ENCODE measurements at places on chromosomes 5 and 9.

- DNase-seq = no peak
- H3K4me3 ChIP-seq = no peak overlapping the region
- no peaks in the 10 kb centered on the region for H3K4me1 ChIP-seq
- no peaks in the 10 kb centered on the region for H3K36me3 ChIP-seq
- H3K27ac ChIP-seq = no peak overlapping the region
Observed at GRCh38 chr9:79551586-79551985, 20.2 kb upstream of the TLE4 start.

- no peaks in the 10 kb centered on the region for H3K36me3 ChIP-seq
- no peak for DNase-seq
- H3K4me1 ChIP-seq = no peaks in the 10 kb centered on the region
- no peak overlapping the region for H3K27ac ChIP-seq
- H3K27me3 ChIP-seq = no peaks in the 10 kb centered on the region
Observed at GRCh38 chr5:9851458-9851857, 221.3 kb upstream of the TAS2R1 start.

- H3K27me3 ChIP-seq = no peaks in the 10 kb centered on the region
- no peaks in the 10 kb centered on the region for H3K4me1 ChIP-seq
- H3K27ac ChIP-seq = no peak overlapping the region
- no peak for DNase-seq
Observed at GRCh38 chr5:121156565-121156964, 692.5 kb downstream of the PRR16 start.

GRCh38 chr5:103228061-103228460, 30.5 kb upstream of the MACIR start:
- no peak for DNase-seq
- H3K36me3 ChIP-seq = no peaks in the 10 kb centered on the region

- no peak for DNase-seq
- no peak overlapping the region for H3K27ac ChIP-seq
- H3K27me3 ChIP-seq = no peaks in the 10 kb centered on the region
- H3K36me3 ChIP-seq = no peaks in the 10 kb centered on the region
- no peak overlapping the region for H3K4me3 ChIP-seq
Observed at GRCh38 chr9:105275938-105276337, 31.5 kb downstream of the SLC44A1 start.

DNA sequence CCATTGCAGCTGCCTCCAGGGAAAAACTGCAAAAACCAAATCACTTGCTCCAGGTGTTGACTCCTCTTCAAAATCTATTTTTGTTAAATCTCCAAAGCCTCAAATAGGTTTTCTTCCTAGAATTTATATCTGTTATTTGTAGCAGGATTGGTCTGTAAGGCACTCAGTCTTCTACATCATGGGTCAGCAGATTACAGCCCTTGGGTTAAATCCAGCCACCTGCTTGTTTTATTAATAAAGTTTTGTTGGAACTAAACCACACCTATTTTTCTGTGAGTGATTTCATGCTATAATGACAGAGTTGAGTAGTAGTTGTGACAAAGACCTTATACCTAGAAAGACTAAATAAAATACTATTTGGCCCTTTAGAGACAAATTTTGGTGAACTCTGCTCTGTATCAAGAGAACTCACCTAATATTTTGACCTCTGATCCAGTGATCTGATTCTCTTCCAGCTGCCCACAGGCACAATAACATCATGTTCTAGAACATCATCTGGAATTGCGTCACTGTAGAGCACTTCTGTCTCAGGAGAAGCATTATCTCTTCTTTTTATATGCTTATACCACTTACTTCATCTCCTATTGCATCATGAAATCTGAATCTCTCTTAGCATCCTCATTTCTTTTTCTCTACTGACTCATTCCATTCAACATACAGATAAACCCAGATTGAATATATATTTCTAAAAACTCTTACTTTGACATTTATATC, 130.1 kb downstream of the RPS23 start:
- no peak overlapping the region for H3K4me3 ChIP-seq
- H3K27me3 ChIP-seq = no peaks in the 10 kb centered on the region
- peaks cover 7% of the 10 kb centered on the region for H3K4me1 ChIP-seq
- DNase-seq = no peak
- no peak overlapping the region for H3K27ac ChIP-seq

DNA sequence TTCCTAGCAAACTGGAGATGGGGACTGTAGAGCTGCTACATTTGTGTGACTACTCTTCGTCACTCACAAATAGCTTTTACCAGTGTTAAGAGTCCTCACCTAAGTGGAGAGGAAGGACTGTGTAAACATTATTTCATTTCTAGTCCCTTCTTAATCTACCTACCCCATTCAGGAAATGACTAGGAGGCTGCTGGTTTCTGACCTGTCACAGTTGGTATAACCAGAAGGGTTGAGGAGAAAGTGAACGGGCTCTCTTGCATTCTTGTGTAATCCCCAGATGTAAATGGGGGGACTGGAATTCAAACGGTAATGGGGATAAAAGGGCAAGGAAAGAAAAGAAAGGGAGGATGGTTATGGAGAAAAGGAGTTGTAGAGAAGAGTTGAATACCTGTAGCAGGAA, 35.4 kb upstream of the BNIP1 start:
- no peak overlapping the region for H3K27ac ChIP-seq
- H3K4me1 ChIP-seq = no peaks in the 10 kb centered on the region
- H3K27me3 ChIP-seq = no peaks in the 10 kb centered on the region
- no peak for DNase-seq

DNA sequence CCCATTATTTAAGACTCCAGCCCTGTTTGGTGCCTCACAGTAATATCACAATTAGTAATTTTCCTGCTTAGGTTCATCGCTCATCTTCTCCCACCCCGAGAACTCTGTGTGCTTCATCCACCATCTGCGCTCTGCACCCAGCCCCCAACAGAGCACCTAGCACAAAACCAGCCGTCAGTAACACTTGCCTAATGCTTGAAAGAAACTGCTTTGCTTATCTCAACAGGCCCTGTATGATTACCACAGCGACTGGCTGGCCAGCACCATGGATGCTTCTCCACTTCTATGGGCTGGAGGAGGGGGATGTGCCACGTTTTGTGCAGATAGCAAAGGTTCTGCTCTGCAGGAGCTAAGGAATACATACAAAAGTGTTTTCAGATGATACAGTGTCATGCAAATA, 166.8 kb downstream of the SPOCK1 start:
- no peaks in the 10 kb centered on the region for H3K4me1 ChIP-seq
- no peaks in the 10 kb centered on the region for H3K36me3 ChIP-seq
- no peak overlapping the region for H3K4me3 ChIP-seq
- no peaks in the 10 kb centered on the region for H3K27me3 ChIP-seq

GRCh38 chr5:142233083-142234032, 91.5 kb downstream of the SPRY4 start:
- H3K27ac ChIP-seq = no peak overlapping the region
- H3K27me3 ChIP-seq = no peaks in the 10 kb centered on the region
- H3K4me1 ChIP-seq = no peaks in the 10 kb centered on the region
- no peak for DNase-seq
- no peak overlapping the region for H3K4me3 ChIP-seq
- H3K36me3 ChIP-seq = no peaks in the 10 kb centered on the region

DNA sequence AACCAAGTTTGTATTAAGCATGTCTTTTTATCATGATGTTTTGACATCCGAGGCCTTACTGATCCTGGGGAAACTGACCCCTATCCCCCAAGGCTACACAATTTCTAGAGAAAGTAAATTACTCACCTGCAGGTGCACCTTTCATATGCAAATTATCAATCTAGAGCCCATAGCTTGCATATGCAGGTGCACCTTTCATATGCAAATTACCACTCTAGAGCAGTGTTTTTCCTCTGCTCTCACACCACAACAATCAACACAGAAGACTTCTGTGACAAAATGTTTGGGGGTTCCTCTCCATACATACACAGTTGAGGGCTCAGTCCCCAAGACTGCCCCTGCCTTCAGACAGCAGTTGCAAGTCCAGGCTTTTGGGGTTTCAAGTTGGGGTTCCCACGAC, 203.7 kb upstream of the RORB start:
- no peaks in the 10 kb centered on the region for H3K27me3 ChIP-seq
- no peak overlapping the region for H3K4me3 ChIP-seq
- H3K27ac ChIP-seq = no peak overlapping the region
- H3K36me3 ChIP-seq = no peaks in the 10 kb centered on the region

DNA sequence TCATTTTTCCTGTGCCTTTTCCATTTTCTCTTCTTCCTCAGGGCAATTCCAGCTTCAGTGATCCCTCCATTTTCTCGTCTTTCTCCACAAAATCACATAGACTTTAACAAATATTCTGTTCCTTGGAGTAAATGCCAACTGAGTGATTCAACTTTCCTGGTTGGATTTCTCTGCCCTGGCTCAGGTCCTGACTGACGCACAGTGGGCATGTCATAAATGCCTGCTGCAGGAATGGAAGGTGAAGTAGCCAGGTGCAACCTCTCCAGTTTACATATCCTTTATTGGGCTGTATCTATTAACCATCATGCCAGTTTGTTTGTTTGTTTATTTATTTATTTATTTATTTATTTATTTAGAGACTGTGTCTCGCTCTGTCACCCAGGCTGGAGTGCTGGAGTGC, 95.1 kb downstream of the MEF2C start:
- no peaks in the 10 kb centered on the region for H3K4me1 ChIP-seq
- peaks cover 29% of the 10 kb centered on the region for H3K36me3 ChIP-seq
- H3K27ac ChIP-seq = no peak overlapping the region
- no peak overlapping the region for H3K4me3 ChIP-seq

GRCh38 chr5:128574041-128574440, 36.0 kb upstream of the FBN2 start:
- no peaks in the 10 kb centered on the region for H3K36me3 ChIP-seq
- no peak overlapping the region for H3K4me3 ChIP-seq
- H3K4me1 ChIP-seq = no peaks in the 10 kb centered on the region
- no peak for DNase-seq

DNA sequence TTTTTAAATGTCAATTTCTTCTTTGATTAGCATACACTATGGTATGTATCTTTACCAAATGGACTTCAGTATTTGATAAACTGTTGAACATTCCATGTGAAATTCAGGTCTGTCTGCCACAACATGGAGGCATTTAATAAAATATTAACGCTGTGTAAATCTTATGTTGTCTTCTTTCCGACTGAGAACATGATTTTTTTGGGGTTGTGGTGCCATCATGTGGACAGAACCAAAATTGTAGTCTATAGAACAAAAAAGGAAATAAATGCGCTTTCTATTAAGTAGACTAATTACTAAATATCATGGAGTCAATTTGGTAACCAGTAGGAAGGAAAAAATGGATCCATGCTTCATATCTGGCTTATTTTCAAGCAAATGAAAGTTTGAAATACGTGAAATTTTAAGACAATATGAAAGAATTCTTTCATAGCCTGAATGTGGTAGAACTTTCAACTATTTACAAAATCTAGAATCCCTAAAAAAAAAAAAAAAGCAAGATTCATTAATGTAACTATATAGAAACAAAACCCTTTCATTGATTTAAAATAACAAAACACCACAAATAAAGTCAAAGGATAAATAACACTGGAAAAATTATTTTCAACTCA, 2.8 kb upstream of the PLK2 start:
- H3K36me3 ChIP-seq = no peaks in the 10 kb centered on the region
- peaks cover 7% of the 10 kb centered on the region for H3K4me1 ChIP-seq
- H3K4me3 ChIP-seq = no peak overlapping the region
- no peaks in the 10 kb centered on the region for H3K27me3 ChIP-seq

DNA sequence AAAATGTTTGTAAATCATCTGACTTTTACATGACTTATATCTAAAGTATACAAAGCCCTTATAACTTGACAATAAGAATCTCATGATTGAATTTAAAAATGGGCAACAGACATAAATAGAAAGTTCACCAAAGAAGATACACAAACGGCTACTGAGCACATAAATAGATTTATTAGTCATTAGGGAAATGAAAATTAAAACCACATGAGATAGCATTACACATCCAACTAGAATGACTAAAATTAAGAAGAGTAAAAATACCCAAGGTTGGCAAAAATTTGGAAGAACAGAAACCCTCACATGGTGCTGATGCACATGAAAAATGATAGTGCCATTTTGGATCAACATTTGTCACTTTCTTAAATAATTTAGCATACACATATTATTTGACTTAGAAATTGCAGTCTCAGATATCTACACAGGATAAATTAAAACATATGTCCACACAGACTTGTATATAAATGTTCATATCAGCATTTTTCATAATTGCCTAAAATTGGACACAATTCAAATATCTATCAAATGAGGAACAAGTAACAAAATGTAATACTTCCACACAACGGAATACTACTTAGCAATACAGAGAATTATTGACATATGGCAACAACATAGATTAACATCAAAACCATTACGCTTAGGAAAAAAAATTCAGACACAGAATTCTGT, 359.1 kb upstream of the DAB2 start:
- no peaks in the 10 kb centered on the region for H3K27me3 ChIP-seq
- no peaks in the 10 kb centered on the region for H3K36me3 ChIP-seq
- H3K4me3 ChIP-seq = no peak overlapping the region
- H3K27ac ChIP-seq = no peak overlapping the region

- no peak for DNase-seq
- no peak overlapping the region for H3K27ac ChIP-seq
- H3K4me3 ChIP-seq = no peak overlapping the region
- no peaks in the 10 kb centered on the region for H3K36me3 ChIP-seq
- H3K4me1 ChIP-seq = no peaks in the 10 kb centered on the region
Observed at GRCh38 chr9:109721001-109721400, 59.0 kb upstream of the PALM2AKAP2 start.

GRCh38 chr5:74657165-74657564, 16.6 kb upstream of the ENC1 start:
- no peaks in the 10 kb centered on the region for H3K36me3 ChIP-seq
- no peak overlapping the region for H3K27ac ChIP-seq
- no peak for DNase-seq
- peaks cover 5% of the 10 kb centered on the region for H3K4me1 ChIP-seq
- H3K4me3 ChIP-seq = no peak overlapping the region

- H3K36me3 ChIP-seq = no peaks in the 10 kb centered on the region
- H3K4me3 ChIP-seq = no peak overlapping the region
- peak; percentile 28 for DNase-seq
- no peaks in the 10 kb centered on the region for H3K27me3 ChIP-seq
Observed at GRCh38 chr5:169656125-169656901, 19.2 kb downstream of the DOCK2 start.

- peak overlapping the region; percentile 83 for H3K27ac ChIP-seq
- H3K36me3 ChIP-seq = no peaks in the 10 kb centered on the region
- H3K27me3 ChIP-seq = no peaks in the 10 kb centered on the region
- DNase-seq = no peak
- H3K4me3 ChIP-seq = peak overlapping the region; percentile 4
Observed at GRCh38 chr5:88785746-88786565, 97.0 kb downstream of the MEF2C start.

DNA sequence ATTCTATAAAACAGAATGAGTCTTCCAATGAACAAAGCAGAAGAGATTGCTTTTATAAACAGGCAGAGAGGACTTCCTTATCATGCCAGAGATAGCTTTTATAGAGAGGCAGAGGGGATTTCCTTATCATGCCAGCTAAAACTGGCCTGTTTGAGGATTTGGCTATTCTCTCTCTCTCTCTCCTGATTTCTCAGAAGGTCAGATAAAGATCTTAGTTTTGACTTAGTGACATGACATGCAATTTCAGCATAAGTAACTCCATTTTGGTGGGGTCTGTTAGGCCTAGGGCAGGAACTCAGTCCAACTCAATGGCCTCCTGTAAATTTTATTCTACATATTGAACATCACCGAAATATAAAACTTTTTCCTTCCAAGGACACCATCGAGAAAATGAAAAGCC, 31.5 kb upstream of the DENND4C start:
- H3K27ac ChIP-seq = no peak overlapping the region
- no peak overlapping the region for H3K4me3 ChIP-seq
- no peaks in the 10 kb centered on the region for H3K36me3 ChIP-seq
- no peaks in the 10 kb centered on the region for H3K4me1 ChIP-seq

Data from heart right ventricle (tissue), 16 donors.